ENCODE measurements at places on chromosomes 6 and 20. TPM values are rescaled to one million over a fixed set of nuclear protein-coding genes. Genes with fewer than 3 reads are reported as not detected.

Gene DUSP15
- 16.0 TPM for polyA plus RNA-seq

Gene DZANK1
- polyA plus RNA-seq: 11.8 TPM

Gene PREX1
- 11.7 TPM for polyA plus RNA-seq

DNA sequence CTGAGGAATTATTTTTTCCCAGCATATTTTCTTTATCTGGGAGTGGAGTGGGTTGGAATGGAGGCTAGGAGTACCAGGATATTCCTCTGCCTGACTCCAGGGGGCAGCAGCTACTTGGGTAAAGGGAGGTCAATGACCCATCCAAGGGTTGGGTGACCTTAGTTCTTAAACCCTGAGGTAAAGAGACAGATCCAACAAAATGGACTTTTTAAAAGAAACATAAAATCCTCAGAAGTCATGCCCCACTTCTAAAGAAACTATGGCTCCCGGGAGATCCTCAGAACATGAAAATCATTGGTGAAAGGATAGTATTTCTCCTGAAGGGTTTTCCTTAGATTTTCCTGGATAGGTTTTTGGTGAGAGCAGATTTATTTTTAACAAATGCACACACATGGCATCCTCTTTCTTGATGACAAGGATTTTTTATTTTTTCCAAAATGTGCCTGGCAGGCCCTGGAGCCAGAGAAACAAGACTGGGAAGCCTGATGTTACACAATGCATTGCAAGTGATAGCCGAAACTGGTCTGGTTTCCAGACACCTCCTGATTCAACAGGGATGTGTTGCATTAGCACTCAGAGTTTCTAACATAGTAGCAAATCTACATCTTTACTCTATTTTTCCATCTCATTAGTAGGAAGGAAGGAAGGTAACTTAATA, 240.9 kb upstream of the BTBD3 start:
- no peak for DNase-seq

DNA sequence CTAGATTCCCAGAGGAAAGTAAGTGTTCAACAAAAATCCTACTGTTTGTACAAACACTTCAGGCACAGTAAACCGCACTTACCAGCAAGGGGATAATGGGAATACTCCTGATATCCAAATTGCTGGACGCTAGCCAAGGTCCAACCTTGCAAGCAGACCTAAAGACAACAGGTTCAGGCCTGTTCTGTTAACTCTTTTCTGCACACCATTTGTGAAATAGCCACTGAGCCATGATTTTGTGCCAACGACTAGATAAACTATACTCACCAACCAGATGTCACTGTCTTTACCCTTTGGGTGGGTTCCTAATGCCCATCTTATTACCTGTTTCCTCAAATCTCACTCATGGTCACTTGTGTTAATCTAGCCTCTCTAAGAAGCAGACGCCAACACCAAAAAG, 43.5 kb downstream of the GOPC start:
- DNase-seq: no peak

DNA sequence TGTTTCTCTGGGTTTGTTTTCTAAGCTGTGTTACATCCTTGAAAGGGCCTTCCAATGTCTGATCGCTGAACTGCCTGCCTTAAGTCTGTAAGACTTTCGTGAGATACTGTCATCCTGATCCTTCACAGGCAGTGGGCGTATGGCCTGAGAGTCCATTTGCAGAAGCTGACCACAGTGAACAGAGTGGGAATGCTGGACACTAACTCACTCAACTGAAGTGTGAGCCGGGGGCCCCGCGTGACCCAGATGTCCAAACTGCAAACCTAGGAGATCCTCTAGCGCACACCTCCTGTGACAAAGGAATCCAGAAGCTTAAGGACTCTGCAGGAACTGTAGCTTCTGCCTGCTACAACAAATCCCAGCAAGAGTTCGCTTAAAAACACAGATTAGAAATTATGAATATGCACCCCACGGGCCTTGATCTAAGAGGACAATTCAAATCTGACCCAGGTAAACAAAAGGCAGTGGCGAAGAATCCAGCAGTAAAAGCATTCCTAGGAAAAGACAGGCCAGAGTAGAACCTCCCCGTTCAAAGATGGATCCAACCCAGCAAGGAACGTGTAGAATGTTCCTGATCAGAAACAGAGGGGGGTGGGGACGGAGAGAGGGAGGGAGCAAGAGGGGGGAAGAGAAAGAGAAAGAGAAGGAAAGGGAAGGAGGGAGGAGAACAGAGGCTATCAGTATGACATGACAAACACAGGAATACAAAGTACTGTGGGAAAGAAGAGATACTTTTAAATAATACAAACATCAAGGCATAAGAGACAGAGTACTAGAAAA, 135.0 kb upstream of the AFDN start:
- no peak for DNase-seq

- no peak for DNase-seq
These were observed 46.2 kb downstream of the ADNP start for GRCh38 chr20:50885068-50885467.

GRCh38 chr6:41445261-41445660, 100.9 kb upstream of the FOXP4 start:
- no peak for DNase-seq

DNA sequence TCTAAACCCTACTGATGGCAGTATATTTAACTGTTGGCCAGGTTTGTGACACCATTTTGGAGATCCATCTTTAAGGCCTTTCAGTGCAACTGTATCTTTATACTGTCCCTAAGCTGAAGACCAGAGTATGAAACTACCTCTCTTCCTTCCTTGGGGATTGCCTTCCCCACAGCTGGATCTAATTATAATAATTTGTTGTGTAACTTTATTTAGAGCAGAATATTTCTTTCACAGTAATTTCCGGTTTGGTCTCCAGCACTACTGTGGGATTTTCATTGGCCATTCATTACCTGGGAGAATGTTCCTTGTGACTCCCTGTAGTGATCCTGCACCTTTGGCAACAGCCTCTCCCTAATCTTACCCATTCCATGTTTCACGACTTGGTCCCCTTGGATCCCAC, 75.2 kb downstream of the AKAP7 start:
- no peak for DNase-seq

DNA sequence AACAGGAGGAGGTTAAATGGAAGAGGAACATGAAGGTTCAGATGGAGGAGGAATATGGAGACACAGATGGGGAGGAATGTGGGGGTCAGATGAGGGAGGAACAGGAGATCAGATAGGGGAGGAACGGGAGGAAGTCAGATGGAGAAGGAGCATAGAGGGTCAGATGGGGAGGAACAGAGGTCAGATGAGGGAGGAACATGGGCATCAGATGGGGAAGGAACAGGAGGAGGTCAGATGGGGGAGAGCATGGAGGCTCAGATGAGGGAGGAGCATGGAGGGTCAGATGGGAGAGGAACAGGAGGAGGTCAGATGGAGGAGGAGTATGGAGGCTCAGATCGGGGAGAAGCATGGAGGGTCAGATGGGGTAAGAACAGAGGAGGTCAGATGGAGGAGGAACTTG, 290.6 kb downstream of the BMP7 start:
- no peak for DNase-seq

- no peak for DNase-seq
These were observed 334.0 kb upstream of the NT5E start for GRCh38 chr6:85115876-85116275.
